NCI-H1417 treated with DMSO at 0.1 percent for 48 hours (cell line): ENCODE measurements at places on chromosomes 6 and 20.

DNA sequence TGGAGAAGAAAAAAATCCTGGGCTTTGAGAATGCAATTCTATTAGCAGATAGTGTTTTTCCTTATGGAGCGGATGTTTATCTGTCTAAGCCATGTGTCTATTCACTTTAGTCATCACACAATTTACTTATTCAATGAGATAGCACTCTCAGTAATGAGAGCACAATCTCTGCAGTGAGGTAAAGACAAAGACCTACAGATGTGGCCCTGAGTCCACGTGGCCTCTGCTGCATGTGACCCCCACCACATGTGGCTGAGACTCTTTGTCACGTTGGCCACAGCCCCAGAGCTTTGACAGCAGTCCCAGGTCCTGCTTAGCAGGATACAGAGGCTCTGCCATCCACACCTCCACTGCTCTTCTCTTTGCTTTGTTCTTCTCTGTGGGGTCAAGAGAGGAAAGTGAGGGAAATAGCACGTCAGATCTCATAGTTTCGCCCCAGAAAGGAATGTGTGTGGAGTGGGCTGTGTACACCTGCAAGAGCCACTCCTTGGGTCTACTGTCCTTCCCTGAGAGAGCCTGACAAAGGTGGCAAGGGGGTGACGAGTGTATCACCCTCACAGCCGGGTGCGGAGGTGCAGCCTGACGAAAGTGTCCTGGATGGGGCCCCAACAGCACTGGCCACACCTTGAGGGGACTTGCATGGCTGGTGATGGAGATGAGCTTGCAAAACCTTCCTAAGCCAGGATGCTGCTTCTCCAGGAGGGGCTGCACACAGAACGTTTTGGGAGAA lies 40.7 kb downstream of the ZNF831 start:
- no peak for DNase-seq

GRCh38 chr20:64058536-64058935 lies 4.5 kb upstream of the TCEA2 start:
- DNase-seq: no peak

DNA sequence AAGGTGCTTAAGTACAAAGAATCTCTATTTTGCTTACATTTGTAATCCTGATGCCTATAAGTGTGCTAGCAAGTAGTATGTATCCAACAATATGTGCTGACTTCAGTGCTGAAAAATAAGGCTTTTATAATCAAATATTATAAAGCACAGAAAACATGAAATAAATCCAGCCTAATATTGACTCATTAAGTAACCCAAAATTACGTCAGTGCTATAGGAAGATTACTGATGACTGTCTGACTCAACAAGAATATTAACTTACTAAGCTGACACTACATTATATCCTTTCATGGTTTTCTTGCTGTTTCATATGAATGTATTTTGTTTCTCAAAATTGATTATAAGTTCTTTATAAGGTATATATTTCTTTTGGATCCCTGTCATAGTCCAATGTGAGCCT lies 76.1 kb downstream of the ME1 start:
- no peak for DNase-seq

DNA sequence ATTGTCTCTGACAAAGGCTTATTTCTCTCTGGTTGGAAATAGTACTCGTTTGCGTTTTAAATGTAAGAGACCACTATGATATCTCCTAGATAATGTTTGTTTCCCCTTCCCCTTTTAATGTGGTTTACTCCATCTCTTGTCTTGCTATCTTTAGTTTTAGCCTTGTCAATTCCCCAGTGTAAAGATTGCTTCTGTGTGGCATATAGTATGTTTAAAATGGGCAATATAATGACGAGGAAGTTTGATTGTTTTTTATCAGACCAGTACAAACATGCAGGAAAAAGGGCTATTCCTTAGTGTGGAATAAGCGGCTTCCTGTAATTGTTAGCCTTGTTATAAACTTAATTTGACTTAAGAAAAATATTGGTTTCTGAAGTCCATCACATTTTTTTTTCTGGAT lies 3.1 kb downstream of the QKI start:
- DNase-seq: no peak

- DNase-seq: no peak
Observed at GRCh38 chr20:62708591-62709536, at the start of gene NTSR1. Gene NTSR1 (plus strand): TSS chr20:62708836. CDS start chr20:62709208, 372 bp downstream.

GRCh38 chr20:19858466-19859371 lies 100.7 kb downstream of the RIN2 start:
- no peak for DNase-seq
